ENCODE measurements at places on chromosomes 2 and 18. TPM values are rescaled to one million over a fixed set of nuclear protein-coding genes. Genes with fewer than 3 reads are reported as not detected.

ERCC3 gene
- 50.0 TPM for total RNA-seq

GRCh38 chr18:24246143-24246542 is 107.3 kb downstream of the CABYR start:
- peaks cover 12% of the 10 kb centered on the region for H3K4me1 ChIP-seq
- no peaks in the 10 kb centered on the region for H3K36me3 ChIP-seq
- no peak overlapping the region for H3K27ac ChIP-seq

DNA sequence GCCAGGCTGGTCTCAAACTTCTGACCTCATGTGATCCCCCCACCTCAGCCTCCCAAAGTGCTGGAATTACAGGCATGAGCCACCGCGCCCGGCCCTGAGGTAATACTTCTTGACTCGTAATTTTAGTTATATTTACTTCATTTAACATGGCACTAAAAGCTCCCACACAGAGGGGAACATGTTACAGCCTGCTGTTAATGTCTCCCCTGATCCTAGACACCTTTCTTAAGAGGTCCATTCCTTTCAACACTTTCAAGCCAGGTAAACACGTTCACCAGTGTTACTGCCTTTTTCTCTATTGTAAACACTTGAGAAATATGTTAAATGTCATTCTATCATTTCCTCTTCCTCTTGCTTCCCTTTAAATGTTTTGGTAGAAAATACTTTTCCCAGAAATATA is 161.4 kb downstream of the METTL4 start:
- no peaks in the 10 kb centered on the region for H3K36me3 ChIP-seq
- no peak overlapping the region for H3K4me3 ChIP-seq

GRCh38 chr2:240459401-240460252 is 24.2 kb downstream of the GPC1 start:
- DNase-seq, result no peak
- peaks cover 15% of the 10 kb centered on the region for H3K27me3 ChIP-seq
- peaks cover 3% of the 10 kb centered on the region for H3K4me1 ChIP-seq
- no peaks in the 10 kb centered on the region for H3K36me3 ChIP-seq

DNA sequence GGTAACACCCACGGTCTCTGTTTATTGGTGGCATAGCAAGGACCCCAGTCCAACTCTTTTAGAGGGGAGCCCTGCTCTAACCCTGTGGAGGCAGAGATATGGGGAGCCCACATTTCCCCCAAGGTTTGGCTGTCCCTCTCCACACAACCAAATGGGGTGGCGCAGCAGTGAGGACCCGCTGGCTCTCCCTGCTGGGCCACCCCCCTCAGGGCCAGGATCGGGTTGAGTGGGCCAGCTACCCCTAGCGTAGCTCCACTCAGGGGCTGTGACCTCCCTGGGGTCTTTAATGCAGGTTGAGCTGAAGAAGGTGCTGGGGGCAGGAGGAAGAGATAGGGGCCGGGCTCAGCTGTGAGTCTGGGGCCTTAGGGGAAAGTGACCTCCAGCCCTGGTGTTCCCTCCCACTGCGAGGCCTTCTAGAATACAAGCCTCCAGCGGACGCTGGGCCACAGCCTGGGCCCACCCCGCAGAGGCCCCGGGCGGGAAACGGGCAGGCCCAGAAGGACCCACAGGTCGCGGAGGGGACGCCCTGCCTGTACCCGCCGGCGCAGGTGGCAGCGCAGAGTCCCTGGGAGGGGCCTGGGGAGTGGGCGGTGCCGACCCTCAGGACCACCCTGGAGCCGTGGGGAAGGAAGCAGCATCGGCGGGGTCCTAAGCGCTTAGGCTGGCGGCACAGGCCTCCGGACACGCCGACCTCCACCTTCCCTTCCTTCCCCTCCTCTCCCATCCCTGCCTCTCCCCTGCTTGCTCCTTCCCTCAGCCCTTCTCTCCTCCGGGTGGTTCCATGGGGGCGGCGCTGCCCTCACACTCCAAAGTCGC is 9.6 kb downstream of the CROCC2 start:
- peaks cover 5% of the 10 kb centered on the region for H3K27me3 ChIP-seq
- H3K4me1 ChIP-seq, result no peaks in the 10 kb centered on the region
- no peak overlapping the region for H3K27ac ChIP-seq
- no peak for DNase-seq
- no peak overlapping the region for H3K4me3 ChIP-seq

- no peaks in the 10 kb centered on the region for H3K36me3 ChIP-seq
- peak overlapping the region; percentile 14 for H3K4me3 ChIP-seq
- peaks cover 54% of the 10 kb centered on the region for H3K4me1 ChIP-seq
- no peaks in the 10 kb centered on the region for H3K27me3 ChIP-seq
- peak overlapping the region; percentile 92 for H3K27ac ChIP-seq
Measured at GRCh38 chr2:96960153-96960961, 26.0 kb downstream of the FAM178B start.

UGT1A8 gene
- total RNA-seq, result not detected

- no peak overlapping the region for H3K27ac ChIP-seq
- no peak for DNase-seq
- H3K4me1 ChIP-seq, result peaks cover 18% of the 10 kb centered on the region
Measured at GRCh38 chr2:190576573-190576972, 42.1 kb upstream of the NEMP2 start.

ZSWIM2 gene
- total RNA-seq, result not detected

GRCh38 chr2:178865999-178866398 is 58.8 kb upstream of the TTN start:
- H3K36me3 ChIP-seq, result no peaks in the 10 kb centered on the region
- no peaks in the 10 kb centered on the region for H3K27me3 ChIP-seq
- no peak for DNase-seq
- no peak overlapping the region for H3K4me3 ChIP-seq

CD207 gene
- not detected for total RNA-seq

- H3K4me3 ChIP-seq, result peak overlapping the region; percentile 12
- peak overlapping the region; percentile 62 for H3K27ac ChIP-seq
- DNase-seq, result no peak
Measured at GRCh38 chr2:207328944-207329386, 163.2 kb upstream of the KLF7 start.

GRCh38 chr2:223943561-223944008 is 1.6 kb downstream of the WDFY1 start:
- peak overlapping the region; percentile 90 for H3K4me3 ChIP-seq
- no peaks in the 10 kb centered on the region for H3K27me3 ChIP-seq
- peaks cover 57% of the 10 kb centered on the region for H3K4me1 ChIP-seq

GRCh38 chr18:8277270-8277669 is 332.0 kb upstream of the RAB12 start:
- no peaks in the 10 kb centered on the region for H3K4me1 ChIP-seq
- H3K27me3 ChIP-seq, result no peaks in the 10 kb centered on the region
- no peak overlapping the region for H3K27ac ChIP-seq
- no peak for DNase-seq
- H3K36me3 ChIP-seq, result no peaks in the 10 kb centered on the region
- no peak overlapping the region for H3K4me3 ChIP-seq

DNA sequence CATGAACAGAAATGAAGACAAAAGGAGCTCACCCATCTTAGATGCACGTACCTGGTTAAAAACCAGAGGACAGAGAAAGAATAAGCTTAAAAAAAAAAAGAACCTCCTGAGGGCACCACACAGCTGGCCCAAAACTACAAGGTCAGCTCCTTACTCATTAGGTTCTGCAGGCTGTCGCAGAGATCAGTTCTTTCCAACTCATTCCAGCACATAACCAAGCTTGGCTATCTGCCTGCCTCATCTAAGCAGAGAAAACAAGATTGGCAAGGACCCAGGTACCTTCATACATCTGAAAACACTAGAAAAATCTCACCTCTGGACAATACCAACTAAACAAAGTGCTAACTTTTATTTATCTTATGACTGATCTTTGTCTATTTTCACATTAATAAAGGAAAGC is 89.9 kb downstream of the NOL10 start:
- no peak overlapping the region for H3K27ac ChIP-seq
- H3K4me1 ChIP-seq, result no peaks in the 10 kb centered on the region
- no peak for DNase-seq
- no peak overlapping the region for H3K4me3 ChIP-seq

DNA sequence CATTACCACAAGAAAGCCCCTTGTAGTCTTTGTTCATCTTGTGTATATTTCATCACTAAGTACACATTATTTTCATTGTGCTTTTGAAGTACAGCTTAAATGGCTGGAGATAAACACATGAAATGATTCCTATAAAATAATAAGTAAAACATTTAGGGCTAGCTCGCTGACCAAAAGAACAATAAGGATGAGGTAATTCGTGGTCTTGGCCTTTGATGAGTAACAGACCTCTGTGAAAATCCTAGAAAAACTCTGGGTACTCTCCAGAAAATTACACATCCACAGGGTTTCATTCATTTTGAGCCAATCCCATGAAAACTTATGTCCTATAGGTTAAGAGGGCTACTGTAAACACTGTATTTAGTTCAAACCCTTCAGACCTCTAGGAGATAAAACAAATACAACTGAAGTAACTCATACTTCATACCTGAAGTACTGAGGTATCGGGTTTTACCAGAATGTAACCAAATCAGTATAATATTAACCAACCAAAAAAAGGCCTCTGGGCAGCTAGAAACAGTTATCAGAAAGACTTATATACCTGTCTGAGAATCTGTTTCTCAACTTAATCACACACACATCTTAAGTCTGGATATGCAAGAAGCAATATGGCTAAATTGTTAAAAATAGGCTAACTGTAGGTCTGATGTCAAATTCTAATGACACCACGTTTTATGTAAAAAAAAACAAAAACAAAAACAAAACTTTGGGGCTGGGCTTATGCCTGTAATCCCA is 31.0 kb downstream of the CFAP36 start:
- H3K27ac ChIP-seq, result no peak overlapping the region
- H3K36me3 ChIP-seq, result peaks cover 49% of the 10 kb centered on the region
- H3K4me3 ChIP-seq, result no peak overlapping the region
- no peaks in the 10 kb centered on the region for H3K4me1 ChIP-seq
- no peaks in the 10 kb centered on the region for H3K27me3 ChIP-seq

DNA sequence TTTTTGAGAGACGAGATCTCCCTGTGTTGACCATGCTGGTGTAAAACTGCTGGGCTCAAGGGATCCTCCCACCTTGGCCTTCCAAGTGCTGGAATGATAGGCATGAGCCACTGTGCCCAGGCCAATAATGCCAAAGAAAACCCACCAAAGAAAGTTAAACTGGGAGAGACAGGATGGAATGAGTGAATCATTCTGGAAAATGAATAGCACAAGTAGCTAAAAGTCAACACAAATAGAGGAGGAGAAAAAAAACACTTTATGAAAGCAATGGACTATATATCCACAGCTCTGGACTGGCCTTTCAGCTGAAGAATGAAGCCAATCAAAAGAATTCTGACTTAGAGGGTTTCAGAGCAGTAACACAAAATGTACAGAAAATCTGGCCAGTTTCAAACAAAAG is 23.9 kb downstream of the IAH1 start:
- no peaks in the 10 kb centered on the region for H3K27me3 ChIP-seq
- no peak overlapping the region for H3K4me3 ChIP-seq
- no peak overlapping the region for H3K27ac ChIP-seq
- peaks cover 24% of the 10 kb centered on the region for H3K4me1 ChIP-seq
- peaks cover 64% of the 10 kb centered on the region for H3K36me3 ChIP-seq
- no peak for DNase-seq

- H3K36me3 ChIP-seq, result peaks cover 59% of the 10 kb centered on the region
- no peak for DNase-seq
- peaks cover 2% of the 10 kb centered on the region for H3K4me1 ChIP-seq
- H3K4me3 ChIP-seq, result no peak overlapping the region
- no peaks in the 10 kb centered on the region for H3K27me3 ChIP-seq
- H3K27ac ChIP-seq, result no peak overlapping the region
Measured at GRCh38 chr2:39736640-39737039, 42.4 kb downstream of the THUMPD2 start.

TP53I3 gene
- total RNA-seq, result 2.7 TPM

DNA sequence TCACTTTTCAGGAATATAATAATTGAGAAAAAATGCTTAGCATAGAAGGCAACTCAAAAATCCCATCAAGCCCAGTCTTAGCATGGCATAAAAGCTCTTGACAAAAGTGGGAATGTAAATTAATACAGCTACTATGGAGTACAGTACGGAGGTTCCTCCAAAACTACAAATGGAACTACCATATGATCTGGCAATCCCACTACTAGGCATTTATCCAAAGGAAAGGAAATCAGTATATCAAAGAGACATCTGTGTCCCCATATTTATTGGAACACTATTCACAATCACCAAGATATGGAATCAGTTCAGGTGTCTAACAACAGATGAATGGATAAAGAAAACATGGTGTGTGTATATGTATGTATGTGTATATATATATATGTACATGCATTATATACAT is 28.8 kb downstream of the ITGAV start:
- H3K36me3 ChIP-seq, result peaks cover 8% of the 10 kb centered on the region
- no peaks in the 10 kb centered on the region for H3K27me3 ChIP-seq
- DNase-seq, result no peak

LINC00305 gene
- total RNA-seq, result not detected

DNA sequence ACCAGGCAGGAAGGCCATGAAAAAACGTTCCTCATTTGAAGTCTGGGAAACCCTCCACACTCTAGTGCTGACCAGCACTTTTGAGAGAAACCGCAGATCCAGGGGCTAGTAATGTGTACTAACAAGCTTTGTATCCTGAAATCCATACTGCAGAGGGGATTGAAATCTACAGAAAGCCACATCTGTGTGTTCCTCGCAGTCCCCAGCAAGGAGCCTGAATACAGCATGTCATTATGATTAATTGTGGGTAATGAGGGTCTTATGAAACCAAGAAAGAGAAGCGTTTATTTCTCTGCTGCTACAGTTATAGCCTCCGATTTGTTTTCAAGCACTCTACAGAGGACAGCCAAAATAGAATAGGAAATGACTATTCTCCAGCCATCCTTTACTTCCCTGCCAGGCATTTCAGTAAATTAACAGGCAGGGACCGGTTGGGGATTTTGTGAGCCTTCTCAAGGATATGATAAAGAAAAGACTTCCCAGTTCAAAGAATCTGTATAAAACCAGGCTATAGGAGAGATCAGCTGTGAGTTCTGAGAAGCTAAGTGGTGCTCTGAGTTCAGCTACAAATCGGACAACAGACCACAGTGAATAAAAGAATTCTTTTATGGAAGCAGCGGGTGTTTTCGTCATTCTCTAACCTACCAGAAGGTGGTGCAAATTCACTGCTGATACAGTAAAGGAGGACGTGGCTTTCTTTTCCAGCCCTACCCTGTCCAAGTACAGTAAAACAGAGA is 133.4 kb downstream of the INSIG2 start:
- H3K36me3 ChIP-seq, result no peaks in the 10 kb centered on the region
- H3K4me3 ChIP-seq, result no peak overlapping the region
- H3K27ac ChIP-seq, result no peak overlapping the region
- peak; percentile 34 for DNase-seq
- peaks cover 22% of the 10 kb centered on the region for H3K4me1 ChIP-seq
- peaks cover 69% of the 10 kb centered on the region for H3K27me3 ChIP-seq

GRCh38 chr2:237601453-237602116 is 11.1 kb upstream of the RAB17 start:
- H3K27ac ChIP-seq, result no peak overlapping the region
- H3K4me3 ChIP-seq, result no peak overlapping the region
- H3K4me1 ChIP-seq, result peaks cover 24% of the 10 kb centered on the region
- H3K36me3 ChIP-seq, result no peaks in the 10 kb centered on the region
- DNase-seq, result no peak

DNA sequence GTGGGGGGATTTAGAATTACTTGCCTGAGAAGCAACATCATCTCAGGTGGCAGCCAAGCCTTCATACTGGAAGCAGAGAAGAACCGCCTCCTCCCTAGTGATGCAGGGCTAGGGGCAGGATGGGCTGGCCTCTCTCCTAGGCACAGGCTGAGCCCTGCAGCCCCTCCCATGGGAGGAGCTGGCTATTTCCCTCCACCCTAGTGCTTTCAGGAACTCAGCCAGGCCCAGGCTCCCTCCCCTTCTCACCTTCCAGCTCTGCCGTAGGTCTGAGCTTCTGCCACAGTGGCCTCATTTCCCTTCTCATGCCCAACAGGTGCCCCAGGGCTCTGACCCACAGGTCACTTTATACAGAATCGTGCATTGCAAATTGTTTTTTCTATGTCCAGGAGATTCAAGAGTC is 31.0 kb downstream of the CENPA start:
- H3K27ac ChIP-seq, result no peak overlapping the region
- H3K4me3 ChIP-seq, result no peak overlapping the region
- no peaks in the 10 kb centered on the region for H3K4me1 ChIP-seq

Data from activated CD4-positive, alpha-beta memory T cell treated with anti-CD3 and anti-CD28 coated beads, Interleukin-2, amount 10 ng/mL, durations not matched to agents 7 days and 5 days (primary cell).